Activated CD8-positive, alpha-beta T cell treated with anti-CD3 and anti-CD28 coated beads for 36 hours (primary cell): ENCODE measurements at places on chromosomes 4 and X. TPM values are rescaled to one million over a fixed set of nuclear protein-coding genes. Genes with fewer than 3 reads are reported as not detected.

SPATA18 gene
- 0.58 TPM for total RNA-seq

ENPEP gene
- total RNA-seq, result not detected

XK gene
- total RNA-seq, result not detected

ZCCHC18 gene
- total RNA-seq, result 2.6 TPM

TMA16 gene
- total RNA-seq, result 58.4 TPM

GATB gene
- total RNA-seq, result 19.1 TPM

MUC7 gene
- total RNA-seq, result not detected

PRDM5 gene
- 0.52 TPM for total RNA-seq

NR3C2 gene
- total RNA-seq, result 6.4 TPM

DNA sequence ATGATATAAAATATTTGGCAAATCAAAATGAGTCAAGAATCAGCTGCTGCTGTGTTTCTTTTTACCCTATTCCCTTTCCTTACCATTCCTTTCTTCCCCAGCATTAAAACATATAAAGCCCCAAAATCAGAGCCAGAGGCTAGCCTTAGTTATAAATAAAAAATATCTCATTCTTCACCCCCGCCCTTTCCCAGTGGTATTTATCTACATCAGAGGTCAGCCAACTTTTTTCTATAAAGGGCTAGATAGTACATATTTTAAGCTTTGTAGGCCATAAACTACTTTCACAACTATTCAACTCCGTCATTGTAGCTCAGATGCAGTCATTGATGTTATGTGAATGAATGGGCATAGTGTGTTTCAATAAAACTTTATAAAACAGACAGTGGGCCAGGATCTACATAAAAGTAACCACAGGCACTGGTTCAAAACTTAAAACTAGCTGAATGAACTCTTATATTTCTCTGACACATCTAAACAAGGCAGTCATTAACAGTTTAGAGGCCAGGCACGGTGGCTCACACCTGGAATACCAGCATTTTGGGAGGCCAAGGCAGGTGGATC is 30.5 kb upstream of the TCEANC start:
- DNase-seq, result no peak

DNA sequence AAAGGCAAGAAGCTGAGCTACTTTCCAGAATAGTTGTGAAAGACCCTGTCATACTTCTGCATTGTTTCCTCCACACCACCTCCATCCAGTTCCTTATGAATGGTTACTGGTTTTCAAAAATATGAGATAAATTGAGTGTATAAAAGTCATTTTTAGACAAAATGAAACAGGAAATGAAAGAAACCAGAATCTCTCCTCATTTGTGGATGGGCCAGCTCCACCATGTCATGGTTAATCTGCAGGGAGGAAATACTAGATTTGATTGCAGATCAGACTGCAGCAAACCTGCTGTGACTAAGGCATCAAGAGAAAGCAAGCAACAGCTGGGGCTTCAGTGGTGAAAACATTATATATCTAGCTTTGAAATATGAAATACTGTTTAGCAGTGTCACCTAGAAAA is 23.8 kb downstream of the F9 start:
- no peak for DNase-seq

DNA sequence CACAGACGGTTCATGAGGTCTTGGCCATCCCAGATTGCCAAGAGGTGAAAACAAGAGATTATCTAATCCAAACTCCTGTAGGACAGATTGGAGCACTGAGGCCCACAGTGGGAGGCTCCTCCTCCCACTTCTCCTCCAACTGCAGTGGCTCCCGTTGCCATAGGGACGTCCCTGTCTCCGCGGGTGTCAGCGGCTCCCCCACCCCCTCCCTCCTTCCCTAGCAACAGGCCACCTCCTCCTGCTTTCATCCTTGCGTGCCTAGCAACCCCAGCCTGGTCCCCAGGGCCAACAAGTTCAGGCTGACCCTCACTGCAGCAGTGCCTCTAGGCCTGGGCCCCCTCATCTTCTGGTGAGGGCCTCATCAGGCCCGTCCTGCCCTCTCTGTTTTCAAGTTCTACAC is 6.8 kb upstream of the IQSEC2 start:
- peak; percentile 20 for DNase-seq

DNA sequence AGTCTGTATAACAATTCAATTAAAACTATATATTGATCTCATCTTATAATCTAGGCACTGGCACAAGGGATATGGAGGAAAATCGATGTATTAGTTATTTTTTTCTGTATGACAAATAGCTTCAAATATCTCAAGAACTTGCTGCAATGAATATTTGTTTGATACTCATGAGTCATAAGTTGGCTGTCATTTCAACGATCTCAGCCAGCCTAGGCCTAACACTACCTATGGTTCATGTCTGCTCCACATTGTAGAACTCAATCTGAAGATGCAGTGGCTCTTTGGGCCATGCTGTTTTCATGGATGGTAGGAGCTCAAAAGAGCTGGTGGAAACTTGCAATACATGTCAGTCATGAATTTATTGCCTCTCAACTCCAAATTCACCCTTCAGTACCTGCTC is 44.7 kb downstream of the MAGEB17 start:
- no peak for DNase-seq

- no peak for DNase-seq
Measured at GRCh38 chrX:18542131-18542530, 116.7 kb downstream of the CDKL5 start.

DNA sequence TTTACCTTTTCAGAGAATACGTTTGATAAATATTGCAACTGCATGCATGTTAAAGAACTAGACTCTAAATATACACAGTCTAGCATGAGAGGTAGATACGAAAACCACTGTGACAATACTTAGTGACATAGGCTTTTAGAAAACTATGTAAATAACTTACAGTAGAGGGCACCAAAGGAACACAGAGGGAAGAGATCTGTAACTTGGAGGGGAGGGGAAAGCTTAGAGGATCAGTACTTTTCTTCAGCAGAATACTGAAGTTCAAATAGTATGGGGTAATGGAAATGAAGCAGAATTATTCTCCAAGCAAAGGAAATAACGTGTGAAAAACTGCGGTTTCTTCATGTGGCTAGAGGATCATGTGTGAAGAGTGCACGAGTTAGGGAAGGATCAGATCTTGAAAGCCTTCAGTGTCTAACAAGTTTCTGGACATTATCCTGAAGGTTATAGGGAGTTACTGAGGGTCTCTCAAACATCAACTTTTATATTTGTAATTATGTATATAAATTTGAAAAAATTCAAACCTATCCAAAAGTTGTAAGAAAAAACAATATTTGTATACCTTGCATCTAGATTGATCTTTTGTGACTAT is 264.3 kb downstream of the NPFFR2 start:
- no peak for DNase-seq

GRCh38 chr4:170229006-170229405 is 139.2 kb upstream of the AADAT start:
- DNase-seq, result no peak

GRCh38 chr4:145266881-145267280 is 86.5 kb upstream of the OTUD4 start:
- DNase-seq, result no peak

DNA sequence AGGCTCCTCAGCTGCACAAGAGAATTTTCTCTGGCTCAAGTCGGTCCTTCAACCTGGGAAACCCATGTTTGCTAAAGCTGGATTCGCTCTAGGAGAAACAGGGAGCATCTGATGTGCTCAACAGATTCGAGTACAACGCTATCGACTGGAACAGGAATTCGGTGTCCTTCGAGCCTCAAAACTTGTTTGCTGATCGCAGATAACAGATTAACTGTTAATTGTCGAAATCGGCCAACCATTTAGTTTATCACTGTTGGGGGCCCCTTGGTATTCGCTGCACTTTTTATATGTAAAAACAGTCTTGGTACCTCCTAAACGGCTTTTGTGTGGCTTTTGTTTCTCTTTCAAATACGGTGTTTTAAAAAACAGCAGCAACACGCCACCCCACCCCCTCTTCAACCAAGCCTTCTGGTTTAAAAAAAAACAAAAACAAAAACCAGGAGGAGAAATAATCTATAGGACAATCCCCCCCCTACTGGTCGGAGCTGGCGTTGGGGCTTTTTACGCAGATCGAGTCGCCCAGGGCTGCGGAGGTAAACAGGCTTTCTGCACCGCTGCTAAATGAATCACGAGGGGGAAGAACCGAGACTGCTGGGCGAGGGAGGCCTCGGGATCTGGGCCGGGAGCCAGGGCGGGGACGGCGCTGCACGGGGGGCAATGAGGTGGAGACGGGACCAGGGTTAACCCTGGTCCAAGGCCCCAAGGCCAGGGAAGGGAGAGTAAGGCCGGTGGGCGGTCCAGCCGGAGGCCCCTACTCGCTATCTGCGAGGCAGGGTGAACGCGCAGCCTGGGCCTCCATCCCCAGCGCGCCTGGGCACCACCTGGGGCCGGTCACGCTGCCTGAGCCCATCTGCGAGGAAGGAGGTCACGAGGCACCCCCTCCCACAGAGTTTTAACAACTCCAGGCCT is 71.7 kb upstream of the BCOR start:
- peak; percentile 92 for DNase-seq

- peak; percentile 93 for DNase-seq
Measured at GRCh38 chr4:146243141-146243882, 29.0 kb downstream of the REELD1 start.

- DNase-seq, result no peak
Measured at GRCh38 chrX:123742440-123742839, 9.6 kb upstream of the THOC2 start.

DNA sequence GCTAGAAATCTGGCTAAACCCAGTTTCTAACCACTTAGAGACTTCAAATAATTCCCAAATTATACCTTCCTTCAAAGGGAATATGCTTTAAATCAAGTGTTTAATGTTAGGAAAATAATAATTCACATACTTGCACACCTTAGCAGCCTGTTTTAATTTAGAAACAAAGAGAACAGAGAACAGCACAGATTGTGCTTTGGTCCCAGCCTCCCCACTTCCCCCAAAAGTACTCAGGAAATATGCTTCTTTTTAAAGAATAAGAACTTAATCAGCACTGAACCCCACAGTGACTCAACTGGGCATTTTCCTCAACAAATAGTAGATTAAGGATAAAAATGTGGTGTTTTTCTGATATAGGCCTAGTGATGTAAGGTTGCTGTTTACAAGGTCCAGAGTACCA is 295.8 kb downstream of the GBA3 start:
- no peak for DNase-seq

GRCh38 chrX:94914235-94914634 is 1240.2 kb downstream of the FAM133A start:
- no peak for DNase-seq

DNA sequence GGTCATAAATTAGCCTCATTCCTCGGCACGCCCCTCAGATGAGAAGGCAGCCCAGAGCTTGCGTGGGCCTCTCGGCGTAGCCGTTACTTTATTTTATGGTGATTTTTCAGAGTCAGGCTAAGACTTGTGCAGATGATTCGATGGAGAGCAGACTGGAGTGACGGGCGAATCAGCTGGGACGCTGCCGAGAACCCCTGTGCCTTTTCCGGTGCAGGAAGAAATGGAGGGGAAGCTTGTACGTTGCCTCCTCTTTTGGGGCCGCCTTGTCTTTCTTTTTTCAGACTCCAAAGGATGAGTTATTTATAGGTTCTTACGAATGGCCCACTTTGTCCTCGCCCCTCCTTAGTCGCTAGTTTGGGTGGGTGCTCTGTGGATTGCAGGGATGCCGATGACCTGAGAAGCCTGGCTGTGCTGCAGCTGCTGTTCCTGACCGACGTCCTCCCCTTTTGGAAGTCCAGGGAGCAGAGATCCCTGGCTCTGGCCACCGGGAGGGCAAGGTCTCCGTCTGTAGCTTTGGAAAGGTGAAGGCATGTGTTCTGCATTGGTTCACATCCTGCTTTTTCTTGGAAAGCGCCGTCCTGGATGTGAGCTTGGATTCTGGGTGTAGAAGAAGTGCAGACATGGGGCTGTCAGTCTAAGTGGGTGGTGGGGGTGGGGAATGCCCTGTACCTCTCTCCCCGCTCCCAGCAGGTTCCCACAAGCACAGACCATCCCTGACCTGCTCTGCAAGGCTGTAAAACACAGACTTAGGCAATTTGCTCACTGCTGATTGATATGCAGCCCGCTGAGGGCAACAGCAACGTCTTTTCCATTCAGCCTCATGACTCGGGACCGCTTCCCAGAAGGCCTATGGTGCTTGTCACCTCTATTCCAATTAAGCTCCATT is 9.3 kb downstream of the SORCS2 start:
- DNase-seq, result no peak

DNA sequence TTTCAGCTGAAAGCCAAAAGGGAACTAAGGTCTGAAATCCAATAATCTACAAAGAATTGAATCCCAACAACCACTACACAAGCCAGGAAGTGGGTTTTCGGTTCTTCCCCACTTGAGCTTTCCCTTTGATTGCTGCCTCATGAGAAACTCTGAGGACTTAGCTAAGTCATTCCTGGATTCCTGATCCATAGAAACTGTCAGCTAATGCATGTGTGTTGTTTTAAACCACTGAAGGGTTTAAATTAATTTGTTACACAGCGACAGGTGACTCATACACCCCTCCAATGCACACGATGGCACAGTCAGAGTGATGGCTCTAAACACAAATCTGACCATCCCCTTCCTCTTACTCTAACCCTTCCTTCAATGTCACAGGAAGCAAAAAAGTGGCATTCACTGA is 282.9 kb downstream of the RAB28 start:
- no peak for DNase-seq

GRCh38 chrX:46461660-46462191 is 83.5 kb downstream of the ZNF674 start:
- DNase-seq, result peak; percentile 4

- peak; percentile 70 for DNase-seq
Measured at GRCh38 chr4:122458625-122459024, 2.1 kb upstream of the IL2 start.

DNA sequence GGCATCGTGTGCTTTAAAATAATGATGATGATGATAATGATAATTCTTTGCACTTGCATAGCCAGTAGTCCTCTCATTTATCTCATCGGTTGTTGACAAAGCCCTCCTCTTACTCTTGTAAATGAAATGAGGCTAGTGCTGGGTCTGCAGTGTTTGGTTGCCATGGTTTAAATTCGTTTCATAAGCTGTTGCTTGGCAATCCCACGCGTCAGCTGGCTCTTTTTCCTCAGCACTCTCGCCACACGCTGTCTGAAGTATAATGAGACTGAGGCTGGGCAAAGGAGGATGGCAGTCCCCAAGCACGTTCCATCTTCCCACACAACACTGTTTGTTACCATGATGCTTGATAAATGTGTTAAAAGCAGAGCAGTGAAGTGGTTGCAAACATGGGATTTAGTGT is 15.5 kb downstream of the PAGE4 start:
- no peak for DNase-seq

DNA sequence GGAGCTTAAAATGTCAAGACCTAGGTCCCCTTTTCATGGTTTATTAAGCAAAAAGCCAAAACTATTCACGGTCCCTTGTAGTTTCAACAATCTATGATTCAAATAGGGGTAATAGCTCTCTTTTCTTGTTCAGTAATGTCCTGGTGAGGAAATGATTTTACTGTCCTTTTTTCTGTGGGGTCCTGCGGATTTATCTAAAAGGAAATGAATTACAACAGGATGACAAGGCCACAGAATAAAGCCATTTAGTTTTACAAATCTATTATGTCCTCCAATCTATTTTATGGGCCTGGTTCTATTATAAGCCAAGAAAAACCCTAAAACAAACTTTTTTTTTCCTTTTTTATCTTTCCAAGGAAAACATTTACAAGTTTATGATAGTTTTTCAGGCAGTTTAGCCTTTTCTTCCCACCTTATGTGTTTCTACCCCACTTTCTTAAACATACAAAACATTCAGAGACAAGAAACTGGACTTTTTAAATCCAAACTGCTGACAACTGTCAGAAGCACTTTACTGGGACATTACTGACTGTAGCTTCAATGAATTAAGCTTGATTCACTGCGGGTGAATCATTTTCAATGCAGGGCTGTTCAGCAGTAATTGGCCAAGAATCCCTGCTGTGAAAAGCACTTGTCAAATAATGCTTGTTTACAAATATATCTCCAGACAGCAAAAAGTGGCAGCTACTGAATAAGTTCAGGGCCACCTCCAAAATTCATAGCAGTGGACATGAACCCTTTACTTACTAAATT is 4.3 kb downstream of the EPHA5 start:
- DNase-seq, result no peak
